ENCODE measurements at places on chromosomes 5 and 9. TPM values are rescaled to one million over a fixed set of nuclear protein-coding genes. Genes with fewer than 3 reads are reported as not detected.

Gene SPATA24
- 7.2 TPM for total RNA-seq

Gene TPD52L3
- 4.6 TPM for total RNA-seq

Gene POU5F2
- 6.5 TPM for total RNA-seq

Gene ENG
- total RNA-seq = 5.1 TPM

Gene PCDHGC4
- 4.8 TPM for total RNA-seq

DNA sequence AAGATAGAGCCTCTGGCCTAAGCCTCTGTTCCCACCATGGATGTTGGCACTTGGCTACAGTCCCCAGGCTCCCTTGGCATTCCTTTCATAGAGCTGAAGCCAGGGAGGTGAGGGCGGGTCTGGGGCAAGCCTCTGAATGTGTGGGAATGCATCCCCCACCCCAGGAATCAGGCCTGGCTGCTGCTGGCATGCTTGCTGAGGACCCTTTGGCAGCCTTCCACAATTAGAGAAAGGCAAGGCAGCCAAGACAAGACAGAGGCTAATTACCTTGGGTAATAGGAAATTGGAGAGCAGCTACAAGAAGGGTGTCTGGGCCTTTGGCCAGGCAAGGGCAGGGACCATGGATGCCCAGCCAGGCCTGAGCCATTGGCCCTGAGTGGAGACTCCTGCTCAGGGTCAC, 204.4 kb upstream of the TRIM32 start:
- DNase-seq = peak; percentile 76

DNA sequence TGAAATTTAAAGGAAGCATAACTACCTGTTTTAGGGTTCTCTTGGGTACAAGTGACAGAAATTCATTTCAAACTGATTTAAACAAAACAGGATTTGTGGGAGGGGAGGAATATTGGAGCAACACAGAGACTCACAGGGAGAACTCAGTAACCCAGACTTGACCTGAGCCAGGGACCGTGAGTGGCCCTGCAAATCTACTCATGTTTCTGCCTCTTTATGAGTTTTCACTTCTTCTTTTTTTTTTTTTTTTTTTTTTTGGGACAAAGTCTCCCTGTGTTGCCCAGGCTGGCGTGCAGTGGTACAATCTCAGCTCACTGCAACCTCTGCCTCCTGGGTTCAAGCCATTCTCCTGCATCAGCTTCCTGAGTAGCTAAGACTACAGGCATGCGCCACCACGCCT, 405.6 kb upstream of the ZNF608 start:
- no peak for DNase-seq

DNA sequence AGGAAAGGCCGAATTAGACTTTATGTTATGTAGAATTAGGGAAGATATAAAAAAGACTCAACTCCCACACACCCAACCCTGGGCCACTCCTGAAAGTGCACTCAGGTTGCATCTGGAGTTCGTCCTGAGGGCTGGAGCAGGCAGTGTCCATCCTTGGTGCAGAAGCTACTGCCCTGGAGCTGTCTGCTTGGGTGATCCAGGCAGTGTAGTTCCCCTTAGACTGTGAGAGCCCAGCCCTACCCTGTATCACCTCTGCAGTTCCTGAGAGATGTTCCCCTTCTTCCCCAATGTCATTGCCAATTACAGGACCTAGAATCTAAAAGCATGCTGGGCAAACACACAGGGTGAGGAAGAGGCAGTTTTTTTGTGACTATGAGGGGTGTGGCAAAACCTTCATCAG, 368.3 kb upstream of the ST8SIA4 start:
- DNase-seq = no peak

GRCh38 chr9:137728444-137729311, 109.9 kb downstream of the EHMT1 start:
- no peak for DNase-seq

GRCh38 chr9:83447351-83447750, 90.8 kb downstream of the FRMD3 start:
- DNase-seq = no peak

DNA sequence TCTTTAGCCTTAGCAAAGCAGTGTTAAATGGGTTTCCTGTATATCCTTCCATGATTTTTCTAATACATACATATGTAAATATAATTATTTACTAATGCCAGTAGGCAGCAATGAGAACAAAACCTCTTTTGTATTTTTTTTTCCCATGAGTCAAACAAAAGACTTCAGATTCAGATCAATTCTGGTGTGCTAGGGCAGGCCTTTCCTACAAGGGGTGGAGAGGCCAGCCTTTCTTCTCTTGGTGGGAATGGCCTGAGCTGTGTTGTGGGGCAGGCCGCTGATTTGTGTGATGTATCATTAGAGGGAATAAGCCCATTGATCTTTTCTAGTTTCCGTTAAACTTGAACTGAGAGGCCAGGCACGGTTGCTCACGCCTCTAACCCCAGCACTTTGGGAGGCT, 115.5 kb upstream of the DMRT1 start:
- no peak for DNase-seq

- DNase-seq = no peak
Measured at GRCh38 chr5:146052780-146053179, 52.6 kb downstream of the PLAC8L1 start.

DNA sequence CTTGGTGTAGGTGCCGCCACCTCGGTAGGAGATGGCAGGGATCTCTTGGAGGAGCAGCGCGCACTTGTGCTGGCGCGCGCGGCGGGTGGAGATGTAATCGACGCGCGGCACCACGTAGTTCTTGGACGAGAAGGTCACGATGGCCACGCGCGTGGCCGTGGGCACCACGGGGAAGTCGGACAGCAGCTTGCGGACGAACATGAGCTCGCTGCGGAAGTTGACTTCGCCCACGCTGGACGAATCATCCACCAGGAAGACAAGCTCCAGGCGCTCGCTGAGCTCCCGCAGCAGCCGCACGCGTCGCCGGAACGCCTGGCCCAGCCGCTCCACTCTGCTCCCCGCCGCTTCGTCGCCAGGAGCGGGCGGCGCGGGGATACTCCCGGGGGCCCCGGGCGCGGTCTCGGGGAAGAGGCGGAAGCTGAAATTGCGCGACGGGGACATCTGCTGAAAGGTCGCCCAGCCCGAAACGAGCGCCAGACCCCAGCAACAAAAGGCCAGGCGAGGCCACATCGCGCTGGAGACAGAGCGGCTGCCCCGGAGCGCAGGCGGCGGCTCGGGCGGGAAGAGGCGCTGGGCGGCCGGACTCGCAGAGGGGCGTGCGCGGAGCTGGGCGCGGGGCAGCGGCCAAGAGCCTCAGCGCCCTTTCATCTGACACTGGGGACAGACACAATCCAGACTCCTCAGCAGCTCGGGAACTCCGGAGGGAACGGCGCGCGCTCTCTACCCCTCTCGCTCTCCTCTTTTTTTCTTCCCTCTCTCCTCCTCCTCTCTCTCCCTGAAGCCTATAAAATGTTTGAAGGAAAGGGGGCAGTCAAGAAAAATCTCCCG, at the start of gene SVEP1:
TSS of gene SVEP1 (minus strand) at position 708 of the 828 bp plus-strand sequence. CDS start at position 510, 198 bp downstream.
- DNase-seq = peak; percentile 70

DNA sequence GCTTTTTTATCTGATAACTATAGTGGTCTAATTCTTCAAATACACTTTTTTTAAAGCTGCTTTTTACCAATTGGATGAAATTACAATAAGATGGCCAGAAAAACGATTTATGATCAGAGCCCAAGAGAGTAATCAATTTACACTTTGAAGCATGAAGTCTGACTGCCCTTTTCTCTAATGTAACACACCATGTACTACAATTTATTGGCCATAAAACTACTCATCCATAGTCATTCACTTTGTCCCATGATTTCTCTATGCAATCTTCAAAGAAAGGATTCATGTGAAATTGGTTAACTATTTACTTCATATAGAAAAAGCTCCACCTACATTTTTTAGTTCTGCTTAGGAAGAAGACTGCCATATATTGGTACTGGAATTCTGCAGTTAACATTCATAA, 73.6 kb upstream of the CAST start:
- no peak for DNase-seq

DNA sequence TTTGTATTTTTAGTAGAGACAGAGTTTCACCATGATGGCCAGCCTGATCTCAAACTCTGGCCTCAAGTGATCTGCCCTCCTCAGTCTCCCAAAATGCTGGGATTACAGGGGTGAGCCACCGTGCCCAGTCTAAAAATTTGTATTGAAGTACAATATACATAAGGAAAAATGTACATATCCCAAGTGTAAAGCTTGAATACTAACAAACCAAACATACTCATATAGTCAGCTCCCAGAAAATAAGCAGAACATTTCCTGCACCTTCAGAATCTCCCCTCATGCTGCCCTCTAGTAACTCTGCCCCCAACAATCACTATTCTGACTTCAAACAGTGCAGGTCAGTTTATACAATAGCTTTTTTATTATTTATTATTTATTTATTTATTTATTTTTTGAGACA, 1.6 kb upstream of the NOL6 start:
- no peak for DNase-seq

- no peak for DNase-seq
Measured at GRCh38 chr9:106032978-106033377, 338.6 kb downstream of the TMEM38B start.

DNA sequence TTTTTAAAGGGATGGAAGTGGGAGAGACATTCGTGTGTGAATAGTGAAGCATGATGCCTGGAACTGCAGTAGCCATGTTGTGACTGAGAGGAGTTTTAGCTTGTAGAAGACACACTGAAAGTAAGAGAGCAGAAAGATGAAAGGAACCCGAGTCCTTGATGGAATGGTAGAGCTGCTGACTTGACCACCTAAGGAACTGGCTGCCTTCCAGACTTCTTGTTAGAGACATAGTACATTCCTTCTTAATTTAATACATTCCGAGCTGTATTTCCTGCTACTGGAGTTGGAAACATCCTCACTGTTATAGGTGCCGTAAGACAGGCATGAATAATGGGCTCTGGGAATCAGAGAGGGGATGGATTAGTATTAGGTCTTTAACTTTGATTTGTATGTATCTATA, 7.4 kb downstream of the CER1 start:
- DNase-seq = no peak

- no peak for DNase-seq
Measured at GRCh38 chr5:60685700-60686099, 14.3 kb downstream of the DEPDC1B start.

DNA sequence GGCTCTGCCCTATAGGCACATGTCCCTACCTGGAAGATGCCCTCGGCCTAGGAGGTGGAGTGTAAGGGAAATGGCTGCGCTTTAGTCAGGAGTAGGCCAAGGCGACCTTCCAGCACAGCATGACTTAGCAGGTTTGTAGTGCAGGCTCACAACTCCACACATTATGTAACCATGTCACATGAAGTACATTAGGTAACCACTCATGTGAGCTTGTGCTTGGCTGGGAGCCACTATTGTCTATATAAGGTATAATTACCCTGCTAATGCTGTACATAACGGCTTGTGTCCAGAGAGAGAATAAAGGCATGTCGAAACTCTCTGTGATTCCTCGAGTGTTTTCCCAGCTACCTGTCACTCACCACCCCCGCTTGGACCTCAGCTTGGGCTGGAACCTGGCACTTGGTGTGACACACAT, 74.9 kb downstream of the CAMK4 start:
- DNase-seq = no peak

- DNase-seq = no peak
Measured at GRCh38 chr9:6764523-6764922, 6.8 kb downstream of the KDM4C start.

- DNase-seq = no peak
Measured at GRCh38 chr9:35340046-35340445, 149.9 kb upstream of the RUSC2 start.

DNA sequence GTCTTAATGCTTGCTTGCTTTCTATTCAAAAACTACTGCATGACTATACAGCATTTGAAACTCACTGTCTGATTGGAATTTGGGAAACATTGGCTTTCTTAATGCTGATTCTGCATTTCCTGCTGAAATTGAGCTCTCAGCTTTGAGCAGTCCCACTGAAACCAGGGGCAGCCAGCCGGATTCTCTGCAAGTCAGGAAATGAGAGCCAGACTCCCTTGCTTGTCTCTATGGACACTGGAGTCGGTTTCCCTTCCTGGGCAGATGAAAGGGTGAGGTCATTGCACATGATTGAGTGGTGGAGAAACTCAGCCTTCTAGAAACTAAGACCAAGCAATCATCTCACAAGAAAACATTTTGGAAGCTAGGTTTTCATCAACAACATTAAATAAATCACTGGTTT, 119.7 kb upstream of the SPATA31C2 start:
- peak; percentile 98 for DNase-seq

GRCh38 chr9:33249087-33249658, 9.2 kb downstream of the SPINK4 start:
- DNase-seq = no peak

GRCh38 chr5:80988419-80988935, 28.3 kb downstream of the RASGRF2 start:
- DNase-seq = no peak

DNA sequence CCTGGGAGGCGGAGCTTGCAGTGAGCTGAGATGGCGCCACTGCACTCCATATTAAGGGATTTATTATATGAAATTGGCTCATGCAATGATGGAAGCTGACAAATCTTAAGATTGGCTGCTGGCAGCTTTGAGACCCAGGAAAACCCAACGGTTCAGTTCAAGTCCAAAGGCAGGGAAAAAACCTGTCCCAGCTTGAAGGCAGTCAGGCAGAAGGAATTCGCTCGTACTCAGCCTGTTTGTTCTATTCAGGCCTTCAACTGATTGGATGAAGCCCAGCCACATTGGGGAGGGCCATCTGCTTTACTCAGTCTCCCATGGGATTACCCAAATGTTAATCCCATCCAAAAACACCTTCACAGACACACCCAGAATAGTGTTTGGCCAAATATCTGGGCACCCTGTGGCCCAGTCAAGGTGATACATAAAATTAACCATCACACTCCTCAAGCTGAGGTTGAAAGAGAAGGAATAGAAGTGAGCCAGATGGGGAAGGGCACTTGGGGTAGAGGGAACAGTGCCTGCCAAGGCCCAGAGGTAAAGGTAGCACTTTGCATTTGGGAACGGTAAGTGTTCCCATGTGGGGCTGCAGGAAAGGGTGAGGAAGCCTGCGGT, 8.5 kb upstream of the ORM1 start:
- DNase-seq = no peak

DNA sequence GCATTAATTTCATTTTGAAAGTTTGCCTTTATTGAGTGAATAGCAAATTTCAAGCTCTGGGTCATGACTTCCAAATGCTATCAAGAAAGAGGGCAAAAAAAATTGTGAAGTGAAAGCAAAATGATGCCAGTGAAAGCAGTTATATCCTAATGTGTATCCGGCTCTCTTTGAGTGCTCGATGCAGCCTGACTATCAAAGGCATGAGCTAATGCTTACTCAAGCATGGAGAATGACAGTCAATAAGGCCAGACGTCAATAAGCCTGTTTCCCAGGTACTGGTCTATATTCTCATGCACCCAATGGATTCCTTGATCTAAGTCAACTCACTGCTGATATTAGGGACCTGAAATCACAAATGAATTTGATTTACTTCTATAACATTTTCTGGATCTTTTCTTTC, 435.5 kb downstream of the CAAP1 start:
- no peak for DNase-seq

DNA sequence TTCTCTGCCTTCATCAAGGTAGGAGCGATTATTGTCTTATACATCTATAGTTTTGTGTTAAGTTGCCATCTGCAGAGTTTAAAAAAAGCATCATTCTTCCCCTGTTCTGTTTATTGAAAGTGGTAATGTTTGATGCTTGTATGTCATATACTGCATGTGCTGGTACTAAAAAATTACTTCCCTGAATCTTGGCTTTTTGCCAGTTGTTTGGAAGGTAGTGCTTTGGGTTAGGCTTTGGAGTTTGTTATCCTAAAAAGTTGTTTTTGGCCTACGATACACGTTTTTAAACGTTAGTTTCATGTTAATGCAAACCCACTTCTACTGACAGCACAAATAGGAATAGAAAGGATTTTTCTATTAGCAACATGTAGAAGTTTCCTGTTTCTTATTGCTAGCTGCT, 158.3 kb downstream of the GIN1 start:
- DNase-seq = no peak

GRCh38 chr5:159861086-159861485, 55.2 kb upstream of the ADRA1B start:
- no peak for DNase-seq

GRCh38 chr9:132577119-132577518, 5.3 kb upstream of the BARHL1 start:
- no peak for DNase-seq

All from umbilical cord (tissue), 2 donors.